ENCODE measurements at places on chromosomes 2 and 18. TPM values are rescaled to one million over a fixed set of nuclear protein-coding genes. Genes with fewer than 3 reads are reported as not detected.

GRCh38 chr2:134377730-134378129 is 123.9 kb downstream of the MGAT5 start:
- DNase-seq: no peak

GRCh38 chr2:73594251-73594650 is 48.0 kb downstream of the NAT8 start:
- no peak for DNase-seq

DNA sequence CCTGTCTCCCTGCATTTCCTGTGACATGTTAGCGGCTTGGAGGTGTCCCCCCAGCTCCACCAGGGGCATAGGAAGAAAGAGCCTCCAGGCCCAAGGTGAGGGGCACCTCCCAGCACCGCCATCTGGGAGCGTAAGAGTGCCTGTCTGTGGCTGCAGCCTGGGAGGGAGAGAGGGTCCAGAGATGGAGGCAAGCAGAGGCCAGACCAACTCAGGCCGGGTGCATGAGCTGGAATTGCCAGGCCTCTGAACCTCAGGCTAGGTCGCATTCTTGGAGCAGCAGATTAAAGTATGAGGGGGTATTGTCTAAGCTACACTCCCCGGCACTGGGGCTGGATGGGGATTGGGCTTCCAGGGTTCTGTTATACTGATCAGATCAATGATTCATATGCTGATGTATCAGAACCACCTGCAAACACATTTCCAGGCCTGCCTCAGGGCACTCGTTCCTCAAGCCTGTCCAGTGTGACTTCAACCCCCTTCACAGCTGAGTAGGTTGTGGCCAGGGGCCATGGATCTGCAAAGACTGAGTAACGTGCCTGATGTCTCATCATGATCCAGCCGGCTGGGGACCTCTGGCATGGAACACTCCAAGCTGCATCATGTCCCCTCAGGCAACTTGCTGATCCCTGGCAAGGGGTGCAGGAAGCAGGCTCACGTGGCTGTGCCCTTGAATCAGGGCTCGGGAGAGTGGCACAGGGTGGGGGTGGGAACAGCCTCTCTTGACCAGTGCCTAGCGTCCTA is 73.2 kb downstream of the HS1BP3 start:
- DNase-seq: no peak

GRCh38 chr2:44789446-44789845 is 152.1 kb upstream of the SIX3 start:
- no peak for DNase-seq

- no peak for DNase-seq
Measured at GRCh38 chr2:33726415-33726814, 127.3 kb upstream of the FAM98A start.

- no peak for DNase-seq
Measured at GRCh38 chr2:11013196-11013595, 101.5 kb downstream of the KCNF1 start.

DNA sequence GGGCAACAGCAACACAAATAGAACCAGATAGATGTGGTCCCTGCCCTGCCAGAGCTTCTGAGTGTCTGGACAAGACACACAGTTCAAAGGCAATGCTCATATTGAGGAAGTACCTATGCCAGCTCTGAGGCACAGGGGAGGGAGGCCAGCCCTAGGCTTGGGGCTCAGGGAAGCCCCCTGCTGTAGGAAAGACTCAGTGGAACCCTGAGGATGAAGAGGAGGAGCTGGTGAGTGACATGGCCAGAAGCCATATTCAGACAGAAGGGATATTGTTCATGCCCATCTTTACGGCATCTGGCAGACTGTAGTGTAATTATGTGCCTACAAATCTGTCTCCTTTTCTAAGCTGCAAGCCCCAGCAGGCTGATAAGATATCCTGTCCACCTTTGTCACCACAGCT is 8.8 kb downstream of the SIGLEC15 start:
- no peak for DNase-seq

DNA sequence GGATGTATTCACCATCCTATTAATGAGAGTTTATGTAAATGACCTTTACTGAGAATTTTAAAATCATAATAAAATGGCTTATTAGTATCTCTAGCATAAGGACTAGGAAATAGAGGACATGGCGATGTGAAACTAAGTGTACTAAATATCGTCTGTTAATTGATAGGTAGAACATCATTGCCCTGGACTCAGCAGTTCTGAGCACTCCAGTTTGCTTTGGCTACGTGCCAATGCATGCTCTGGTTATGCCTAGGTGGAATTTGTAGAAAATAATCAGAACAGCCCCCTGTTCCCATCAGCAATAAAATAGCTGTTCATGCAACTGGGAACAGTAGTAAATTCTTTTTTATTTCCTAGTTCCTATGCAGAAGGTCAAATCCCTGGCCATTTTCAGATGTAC is 247.8 kb downstream of the DOK6 start:
- no peak for DNase-seq

DNA sequence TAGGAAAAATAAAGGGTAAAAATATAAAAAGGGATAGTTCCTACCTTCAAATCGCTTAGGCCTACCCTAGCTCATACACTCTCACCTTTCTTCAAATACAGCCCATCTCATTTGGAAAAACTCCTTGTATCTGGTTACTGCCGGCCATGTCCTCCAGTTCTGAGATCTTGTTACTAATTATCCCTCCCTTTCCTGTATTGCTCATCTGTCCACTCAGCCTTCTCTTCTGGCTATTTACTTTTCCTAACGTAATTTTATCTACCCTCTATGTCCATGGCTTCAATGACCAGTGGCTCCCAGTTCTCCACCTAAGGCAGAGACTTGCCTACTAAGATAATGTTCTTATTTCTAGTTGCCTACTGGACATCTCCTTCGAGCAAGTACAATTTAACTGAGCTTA is 342.9 kb upstream of the ACVR2A start:
- DNase-seq: no peak

DNA sequence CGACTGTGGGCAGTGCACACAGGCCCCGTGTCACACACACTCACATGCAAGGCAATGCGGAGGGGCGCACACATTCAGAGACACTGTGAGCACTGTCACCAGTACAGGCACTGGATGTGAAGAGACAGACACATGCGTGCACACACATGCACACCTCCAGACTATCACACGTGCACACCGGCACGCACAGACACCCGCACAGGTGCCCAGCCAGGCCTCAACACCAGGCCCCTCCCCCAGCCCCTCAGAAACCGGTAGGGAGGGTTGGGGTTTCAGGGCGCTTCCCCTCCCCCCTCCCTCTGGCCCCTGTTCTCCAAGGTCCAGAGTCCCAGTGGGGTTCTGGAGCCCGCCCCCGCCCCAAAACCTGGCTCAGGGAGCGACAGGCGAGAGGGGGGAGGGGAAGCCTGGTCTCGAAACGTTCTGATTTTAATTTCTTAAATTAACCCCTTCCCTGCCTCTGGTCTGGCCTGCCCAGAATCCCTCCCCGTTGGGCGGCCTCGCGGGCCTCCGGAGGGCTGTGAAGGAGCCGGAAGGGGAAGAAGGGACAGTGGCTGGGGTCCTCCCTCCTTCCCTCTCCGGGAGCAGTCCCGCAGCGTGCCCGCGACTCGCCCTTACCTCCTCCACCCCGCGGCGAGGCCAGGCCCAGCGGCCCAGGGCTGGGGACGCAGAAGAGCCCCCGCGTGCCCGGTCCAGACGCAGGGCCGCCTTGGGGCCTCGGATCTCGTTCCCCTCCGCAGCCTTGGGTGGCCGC is 558 bp downstream of the FBXO41 start:
- no peak for DNase-seq

DNA sequence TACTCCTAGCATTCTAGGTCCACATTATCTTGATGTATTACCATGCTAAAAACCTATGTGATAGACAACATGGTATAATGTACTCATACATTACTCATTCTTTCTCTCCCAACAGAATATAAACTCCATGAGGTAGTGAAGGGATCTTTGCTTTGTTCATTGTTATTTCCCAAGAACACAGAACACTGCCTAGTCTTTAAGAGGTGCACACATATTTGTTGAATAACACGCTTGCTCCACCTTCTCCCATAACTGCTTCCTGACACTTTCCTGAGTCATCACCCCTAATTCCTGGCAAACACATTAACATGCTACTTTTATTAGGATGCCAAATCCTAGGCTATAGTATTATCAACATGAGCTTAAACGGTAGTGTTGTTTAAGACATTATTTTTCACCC is 41.3 kb downstream of the REV1 start:
- no peak for DNase-seq

- DNase-seq: no peak
Measured at GRCh38 chr2:221124532-221125240, 447.4 kb downstream of the EPHA4 start.

GRCh38 chr2:137729305-137729704 is 235.0 kb upstream of the HNMT start:
- DNase-seq: no peak

DNA sequence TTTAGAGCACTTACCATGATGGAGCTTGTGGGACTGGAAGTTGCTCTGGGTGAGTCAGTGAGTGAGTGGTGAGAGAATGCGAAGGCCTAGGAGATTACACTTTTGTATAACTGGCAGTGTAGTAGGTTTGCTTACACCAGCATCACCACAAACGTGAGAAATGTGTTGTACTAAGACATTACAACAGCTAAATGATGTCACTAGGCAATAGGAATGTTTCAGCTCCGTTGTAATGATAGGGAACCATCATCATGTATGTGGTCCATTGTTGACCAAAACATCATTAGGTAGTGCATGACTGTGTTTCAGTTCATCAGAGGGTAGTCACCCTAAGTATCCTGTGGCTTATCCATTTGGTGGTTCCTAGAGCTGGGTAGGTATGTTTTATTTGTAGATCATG is 11.9 kb downstream of the ZNF407 start:
- DNase-seq: no peak

- DNase-seq: no peak
Measured at GRCh38 chr18:62033756-62034155, 140.9 kb upstream of the RNF152 start.

DNA sequence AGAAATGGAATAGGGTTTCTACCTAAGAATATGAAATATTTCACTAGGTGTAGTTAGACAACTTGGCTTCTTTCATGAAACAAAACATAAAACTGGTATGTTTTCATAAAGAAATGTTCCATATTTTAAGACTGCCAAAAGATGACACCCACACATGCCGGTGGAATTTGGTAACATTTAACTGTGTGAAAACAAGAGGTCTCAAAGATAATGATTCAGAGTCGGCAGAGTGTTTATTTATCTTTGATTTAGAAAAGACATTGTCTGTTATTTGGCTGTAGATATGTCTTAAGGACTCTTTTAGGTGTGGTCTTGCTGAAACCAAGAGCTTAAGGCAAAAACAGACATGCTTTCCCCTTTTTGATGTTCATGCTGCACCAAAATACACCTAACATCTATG is 63.5 kb upstream of the FN1 start:
- DNase-seq: no peak

DNA sequence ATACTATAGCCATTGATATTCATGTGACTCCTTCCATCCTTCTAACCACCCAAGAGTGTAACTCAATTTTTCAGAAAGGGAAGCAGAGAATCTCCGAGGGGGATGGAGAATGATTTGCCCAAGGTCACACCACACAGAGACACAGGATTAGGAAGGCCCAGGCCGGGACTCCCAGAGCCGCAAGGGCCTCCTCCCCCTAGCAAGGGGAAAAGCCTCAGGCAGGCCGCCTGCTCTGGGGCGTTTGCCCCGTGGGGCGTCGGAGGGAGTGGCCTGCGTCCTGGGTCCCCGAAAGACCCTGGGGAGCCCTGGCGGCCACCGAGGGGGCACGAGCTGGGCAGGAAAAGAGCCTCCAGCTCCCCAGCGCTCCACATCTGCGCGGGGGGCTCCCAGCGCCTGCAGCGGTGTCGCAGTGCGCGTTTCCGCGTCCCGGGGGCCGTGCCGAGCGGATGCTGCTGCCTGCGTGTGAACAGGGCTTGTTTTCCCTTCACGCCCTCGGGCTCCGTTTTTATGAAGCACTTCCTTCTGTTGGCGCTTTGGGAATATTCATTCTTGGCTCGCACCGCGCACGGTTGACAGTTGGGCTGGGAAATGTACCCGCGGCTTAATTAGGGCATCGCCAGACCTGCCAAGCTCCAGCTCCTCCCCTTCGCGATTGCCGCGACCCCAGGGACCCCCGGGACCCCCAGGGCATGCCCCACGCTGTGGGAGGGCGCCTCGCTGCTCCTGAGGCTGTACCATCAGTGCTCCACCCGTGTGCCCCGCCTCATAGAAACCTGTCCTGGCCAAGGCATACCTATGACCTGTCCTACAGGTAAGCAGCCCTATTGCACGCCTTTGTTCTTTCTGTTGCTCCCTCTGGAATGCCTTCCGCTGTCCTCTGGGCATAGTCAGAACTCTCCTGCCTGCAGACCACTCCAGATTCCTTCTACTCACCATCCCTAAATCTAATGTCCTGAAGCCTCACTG is 158.9 kb upstream of the GLI2 start:
- no peak for DNase-seq

DNA sequence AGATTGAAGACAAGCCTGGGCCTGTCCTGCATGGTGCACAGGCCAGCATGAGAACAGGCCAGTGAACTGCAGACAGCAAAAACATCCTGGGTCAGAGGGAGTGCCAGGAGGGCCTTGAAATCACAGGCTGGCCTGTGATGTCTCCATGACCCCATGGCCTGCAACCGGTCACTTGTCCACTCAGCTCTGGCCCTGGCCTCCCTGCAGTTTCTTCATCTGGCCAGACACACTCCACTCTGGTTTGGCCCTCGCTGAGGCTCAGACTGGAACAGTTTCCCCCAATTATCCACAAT is 12.6 kb downstream of the CYRIA start:
- DNase-seq: no peak

GRCh38 chr2:176114930-176115625 is 1.5 kb upstream of the HOXD10 start:
- DNase-seq: no peak

The HJURP gene
- total RNA-seq: 6.3 TPM

The CLHC1 gene
- total RNA-seq: 7.4 TPM

The UGT1A10 gene
- total RNA-seq: 45.0 TPM

The L3MBTL4 gene
- total RNA-seq: 3.6 TPM

The CCDC102B gene
- 2.2 TPM for total RNA-seq

The RGPD4 gene
- total RNA-seq: not detected

The TMX3 gene
- 26.0 TPM for total RNA-seq
